ENCODE measurements at places on chromosomes 16 and 17.

- DNase-seq, result peak; percentile 80
Observed at GRCh38 chr17:81142301-81143199, 22.8 kb upstream of the PVALEF start.

- no peak for DNase-seq
Observed at GRCh38 chr16:2432801-2433505, 3.7 kb downstream of the CCNF start.

DNA sequence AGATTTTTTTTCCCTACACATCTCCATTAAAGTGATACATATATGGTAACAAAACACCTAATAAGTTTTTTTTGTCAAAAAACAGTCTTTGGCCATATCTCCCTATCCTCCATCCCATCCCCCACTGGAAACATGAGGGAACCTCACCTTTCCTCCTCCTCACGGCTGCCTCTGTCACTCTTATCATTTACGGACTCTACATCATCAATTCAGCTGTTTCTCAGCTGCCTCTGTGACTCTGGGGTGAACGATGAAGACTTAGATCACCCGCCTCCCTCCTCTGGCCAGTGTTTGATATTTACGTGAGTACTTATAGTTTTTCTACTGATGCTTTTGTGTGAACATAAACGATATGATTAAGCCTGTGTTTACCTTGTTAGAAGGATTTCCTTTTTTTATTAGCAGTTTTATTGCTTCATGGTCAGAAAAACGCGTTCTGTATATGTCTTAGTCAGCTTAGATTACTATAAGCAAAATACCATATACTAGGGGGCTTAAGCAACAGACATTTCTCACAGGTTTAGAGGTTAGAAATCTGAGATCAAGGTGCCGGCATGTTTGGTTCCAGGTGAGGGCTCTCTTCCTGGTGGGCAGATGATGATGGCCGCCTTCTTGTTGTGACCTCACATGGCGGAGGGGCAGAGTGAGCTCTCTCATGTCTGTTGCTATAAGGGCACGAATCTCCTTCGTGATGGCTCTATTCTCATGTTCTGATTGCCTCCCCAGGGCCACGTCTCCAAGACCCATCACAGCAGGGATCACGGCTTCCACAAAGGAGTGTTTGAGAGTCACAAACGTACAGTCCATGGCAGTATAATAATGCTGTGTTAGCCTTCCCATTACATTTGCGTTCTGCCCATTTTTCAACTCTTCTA, 32.1 kb downstream of the DNAH17 start:
- no peak for DNase-seq

- no peak for DNase-seq
Observed at GRCh38 chr17:76561799-76562268, 22.0 kb downstream of the PRCD start.

- DNase-seq, result no peak
Observed at GRCh38 chr17:13478326-13478830, 123.4 kb downstream of the HS3ST3A1 start.

DNA sequence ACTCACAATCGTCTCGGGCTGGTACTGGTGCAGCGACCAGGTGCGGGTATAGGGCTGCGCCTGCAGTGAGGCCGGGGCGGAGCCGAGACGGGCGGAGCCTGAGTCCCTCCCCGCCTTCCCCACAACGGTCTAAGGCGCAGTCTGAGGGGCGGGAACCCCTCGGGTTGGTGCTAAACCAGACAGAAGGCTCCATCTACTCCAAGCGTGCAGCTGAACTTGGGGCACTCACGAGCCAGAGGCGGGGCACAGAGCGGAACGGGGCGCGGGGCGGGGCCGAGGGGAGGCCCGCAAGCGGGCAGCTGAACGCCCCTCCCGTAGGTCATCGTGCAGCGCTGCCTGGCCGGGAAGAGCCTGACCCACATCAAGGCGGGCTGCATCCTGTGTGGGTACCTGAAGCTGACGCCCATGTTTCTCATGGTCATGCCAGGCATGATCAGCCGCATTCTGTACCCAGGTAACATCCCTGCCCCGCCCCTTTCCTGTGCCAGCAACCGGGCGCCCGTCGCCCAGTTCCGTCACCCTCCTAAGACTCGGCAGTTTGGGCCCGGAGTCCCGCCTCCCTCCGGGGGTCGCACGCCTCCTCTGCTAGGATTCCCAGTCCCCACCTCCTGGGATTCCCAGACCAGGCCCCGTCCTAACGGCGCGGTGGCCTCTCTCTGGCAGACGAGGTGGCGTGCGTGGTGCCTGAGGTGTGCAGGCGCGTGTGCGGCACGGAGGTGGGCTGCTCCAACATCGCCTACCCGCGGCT, 5.0 kb downstream of the SLC5A2 start:
- DNase-seq, result peak; percentile 72

- DNase-seq, result no peak
Observed at GRCh38 chr16:82033683-82034300, 1.3 kb upstream of the HSD17B2 start.

GRCh38 chr17:46144246-46144645, 49.0 kb downstream of the KANSL1 start:
- DNase-seq, result no peak

GRCh38 chr16:21100447-21100846, 50.2 kb downstream of the DNAH3 start:
- DNase-seq, result no peak

- no peak for DNase-seq
Observed at GRCh38 chr16:50774960-50775359, 33.1 kb downstream of the CYLD start.

DNA sequence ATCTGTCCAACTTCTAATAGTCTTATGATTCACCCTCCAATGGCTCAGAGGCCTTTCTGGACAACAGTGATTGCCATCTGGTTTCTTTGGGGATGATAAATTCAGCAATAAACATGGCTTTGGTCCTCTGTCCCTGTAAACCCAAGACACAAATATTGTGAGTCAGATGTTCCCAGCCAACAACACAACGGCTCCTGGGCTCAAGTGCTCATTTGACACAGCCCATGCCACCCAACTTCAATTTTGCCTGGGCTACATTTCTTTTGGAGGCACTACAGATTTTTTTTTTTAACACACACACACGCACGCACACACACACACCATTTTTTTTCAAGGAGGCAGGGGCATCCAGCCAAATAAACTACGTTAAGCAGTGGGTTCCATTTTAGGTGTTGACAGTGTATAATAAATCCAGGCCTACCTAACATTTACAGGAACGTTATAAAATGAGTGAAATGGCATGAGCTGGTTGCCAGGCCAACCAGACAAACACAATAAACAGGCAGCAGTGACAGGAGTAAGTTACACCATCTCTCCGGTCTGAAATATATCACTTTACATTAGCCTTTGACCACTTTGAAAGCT, 939.9 kb upstream of the SOX9 start:
- peak; percentile 40 for DNase-seq

- DNase-seq, result no peak
Observed at GRCh38 chr17:73039282-73039681, 53.2 kb downstream of the SLC39A11 start.

DNA sequence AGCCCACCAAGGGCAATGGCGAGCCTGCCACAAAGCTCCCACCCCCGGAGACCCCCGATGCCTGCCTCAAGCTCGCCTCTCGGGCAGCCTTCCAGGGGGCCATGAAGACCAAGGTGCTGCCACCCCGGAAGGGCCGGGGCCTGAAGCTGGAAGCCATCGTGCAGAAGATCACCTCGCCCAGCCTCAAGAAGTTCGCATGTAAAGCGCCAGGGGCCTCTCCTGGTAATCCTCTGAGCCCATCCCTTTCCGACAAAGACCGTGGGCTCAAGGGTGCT, 40.1 kb downstream of the SREBF1 start:
- no peak for DNase-seq

- no peak for DNase-seq
Observed at GRCh38 chr17:44940317-44940716, 7.3 kb downstream of the KIF18B start.

DNA sequence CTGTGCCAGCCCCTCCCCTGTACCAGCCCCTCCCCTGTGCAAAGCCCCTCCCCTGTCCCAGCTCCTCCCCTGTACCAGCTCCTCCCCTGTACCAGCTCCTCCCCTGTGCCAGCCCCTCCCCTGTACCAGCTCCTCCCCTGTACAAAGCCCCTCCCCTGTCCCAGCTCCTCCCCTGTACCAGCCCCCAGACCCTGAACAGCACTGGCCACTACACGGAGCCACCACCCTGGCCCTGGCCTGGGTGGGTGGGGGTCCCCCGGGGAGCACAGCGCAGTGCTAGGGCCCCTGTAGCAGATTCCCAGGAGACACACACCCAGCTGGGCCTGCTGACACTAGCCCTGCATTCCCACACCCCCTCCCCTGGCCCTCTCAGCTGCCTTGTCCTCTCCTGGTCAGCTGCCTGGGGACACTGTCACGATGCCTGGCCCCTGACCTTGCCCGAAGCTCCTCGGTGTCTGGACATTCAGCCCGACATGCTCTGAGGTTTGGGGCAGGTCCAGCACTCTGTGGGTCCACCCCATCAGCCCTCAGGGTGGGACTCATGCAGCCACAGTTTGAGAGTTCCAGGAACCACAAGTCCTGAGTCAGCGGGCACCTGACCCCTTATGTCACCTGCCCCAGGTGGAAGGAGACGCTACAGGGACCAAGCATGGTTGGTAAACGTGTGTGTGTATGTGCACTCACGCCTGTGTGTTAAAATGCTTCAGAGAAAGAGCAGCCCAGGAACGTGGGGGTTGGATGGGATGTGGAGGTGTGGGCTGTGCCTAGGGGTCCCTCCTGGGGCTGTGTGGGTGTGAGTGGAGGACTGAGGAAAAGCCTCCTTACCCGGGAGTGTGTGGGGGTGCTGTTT, 114.2 kb downstream of the METRNL start:
- no peak for DNase-seq

DNA sequence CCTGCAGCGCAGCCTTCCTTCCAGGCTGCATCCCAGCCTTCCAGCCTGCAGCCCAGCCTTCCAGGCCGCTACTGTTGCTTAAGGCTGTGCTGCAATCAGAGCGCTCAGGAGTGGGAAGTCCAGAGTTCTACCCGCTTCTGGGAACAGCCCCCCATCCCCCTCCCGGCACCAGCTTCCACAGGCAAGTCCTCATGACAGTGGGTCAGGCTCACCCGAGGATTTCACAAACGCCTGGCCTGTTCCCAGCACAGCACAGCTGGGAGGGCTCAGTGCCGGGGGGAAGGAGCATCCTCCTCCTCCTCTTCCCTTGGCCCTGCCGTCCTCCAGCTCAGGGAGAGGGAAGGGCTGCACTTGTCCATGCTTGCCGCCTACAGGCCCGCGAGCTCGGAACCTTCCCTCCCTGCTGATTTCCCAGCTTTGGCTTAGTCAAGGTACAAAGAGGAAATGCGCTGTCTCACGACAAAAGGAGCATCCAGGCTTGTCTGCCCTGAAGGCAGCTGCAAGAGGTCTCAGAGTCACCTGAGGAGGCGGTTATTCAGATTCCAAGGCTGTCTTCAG, 8.3 kb downstream of the SOCS3 start:
- no peak for DNase-seq

- no peak for DNase-seq
Observed at GRCh38 chr17:6641247-6641863, 495 bp downstream of the TXNDC17 start.

GRCh38 chr17:19539841-19540311, 6.2 kb downstream of the SLC47A1 start:
- no peak for DNase-seq

DNA sequence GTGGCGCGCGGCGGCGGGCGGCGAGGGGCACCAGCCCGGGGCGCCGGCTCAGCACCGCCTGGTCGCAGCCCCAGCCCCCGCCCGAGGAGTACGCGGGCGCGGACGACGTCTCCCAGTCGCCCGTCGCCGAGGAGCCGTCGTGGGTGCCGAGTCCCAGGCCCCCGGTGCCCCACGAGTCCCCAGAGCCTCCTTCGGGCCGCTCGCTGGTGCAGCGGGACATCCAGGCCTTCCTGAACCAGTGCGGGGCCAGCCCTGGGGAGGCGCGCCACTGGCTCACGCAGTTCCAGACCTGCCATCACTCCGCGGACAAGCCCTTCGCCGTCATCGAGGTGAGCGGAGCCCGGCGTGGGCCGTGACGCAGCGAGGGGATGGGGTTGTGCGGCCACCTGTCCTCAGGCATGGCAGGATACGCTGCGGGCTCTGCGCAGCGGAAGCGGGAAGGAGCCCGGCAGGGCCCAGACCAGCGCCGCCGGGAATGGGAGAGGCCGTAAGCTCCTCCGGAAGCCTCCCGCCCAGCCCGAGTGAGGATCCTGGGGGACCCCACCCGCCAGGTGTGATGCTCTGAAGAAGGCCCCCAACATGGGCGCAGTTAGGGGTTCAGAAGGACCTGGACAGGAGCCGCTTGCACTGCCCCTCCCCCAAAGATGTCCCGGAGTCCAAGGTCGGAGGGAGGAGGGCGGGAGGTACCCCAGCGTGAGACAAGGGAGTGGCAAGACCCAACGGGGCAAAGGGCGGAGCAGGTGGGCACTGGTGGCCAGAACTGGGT, 522 bp downstream of the NAGS start:
- no peak for DNase-seq

DNA sequence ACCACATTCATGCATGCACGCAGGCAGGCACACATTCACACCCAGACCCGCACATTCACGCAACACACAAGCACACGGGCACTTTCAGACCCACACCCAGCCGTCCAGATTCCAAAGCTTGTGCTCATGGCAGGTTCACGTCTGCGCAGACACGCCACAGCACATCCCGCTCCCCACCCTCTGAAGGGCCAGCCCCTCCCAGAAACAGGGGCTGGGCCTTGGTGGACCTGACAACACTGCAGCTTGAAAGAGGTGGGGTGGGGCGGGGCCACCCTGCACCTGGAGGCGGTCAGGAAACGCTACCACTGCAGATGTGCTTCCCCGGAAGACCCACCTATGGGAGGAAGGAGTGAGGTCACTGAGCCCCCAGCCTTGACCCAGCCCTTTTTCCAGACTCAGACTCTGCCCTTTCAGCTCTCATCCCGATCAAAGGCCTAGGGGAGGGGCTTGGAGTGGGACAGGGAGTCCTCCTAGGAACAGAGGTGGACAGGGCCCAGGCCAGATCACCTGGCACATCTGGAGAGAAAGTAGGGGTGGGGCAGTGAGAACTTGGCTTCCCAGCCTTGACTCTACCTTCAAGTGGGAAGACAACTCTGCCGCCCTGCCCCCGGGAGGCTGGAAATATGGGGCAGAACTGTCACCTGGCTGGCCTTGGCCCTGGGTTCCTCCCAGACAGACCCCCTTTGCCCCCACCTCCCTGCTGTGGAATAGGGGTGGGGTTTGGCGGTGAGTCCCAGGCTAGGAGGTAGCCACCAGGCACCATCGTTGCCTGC, 11.0 kb downstream of the P3H4 start:
- DNase-seq, result no peak

DNA sequence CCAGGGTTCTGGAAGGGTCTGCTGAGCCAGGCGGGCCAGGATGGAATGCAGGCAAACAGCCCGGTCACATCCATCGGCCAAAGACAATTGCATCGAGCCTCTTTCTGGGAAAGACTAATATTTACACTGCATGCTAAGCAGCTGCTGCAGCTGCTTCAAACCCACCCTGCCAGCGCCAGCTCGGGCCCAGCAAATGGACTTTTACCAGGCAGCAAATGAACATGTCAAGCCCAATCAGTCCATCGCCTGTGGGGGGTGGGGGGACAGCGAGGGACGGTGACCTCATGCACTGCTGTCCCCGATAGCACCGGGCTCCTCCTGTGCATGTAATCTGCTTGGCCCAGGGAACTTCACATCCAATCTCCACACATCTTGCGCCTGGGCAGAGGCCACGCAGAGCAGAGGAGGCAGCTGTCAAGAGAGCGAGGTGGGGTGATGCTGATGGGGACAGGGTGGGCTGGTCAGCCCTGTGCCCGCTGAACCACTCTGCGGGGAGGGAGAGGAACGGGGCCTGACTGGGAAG, 39.4 kb upstream of the CDH5 start:
- no peak for DNase-seq

All from NCI-H2171 (cell line).